KG1 (cell line): ENCODE measurements at places on chromosomes 2 and 18.

DNA sequence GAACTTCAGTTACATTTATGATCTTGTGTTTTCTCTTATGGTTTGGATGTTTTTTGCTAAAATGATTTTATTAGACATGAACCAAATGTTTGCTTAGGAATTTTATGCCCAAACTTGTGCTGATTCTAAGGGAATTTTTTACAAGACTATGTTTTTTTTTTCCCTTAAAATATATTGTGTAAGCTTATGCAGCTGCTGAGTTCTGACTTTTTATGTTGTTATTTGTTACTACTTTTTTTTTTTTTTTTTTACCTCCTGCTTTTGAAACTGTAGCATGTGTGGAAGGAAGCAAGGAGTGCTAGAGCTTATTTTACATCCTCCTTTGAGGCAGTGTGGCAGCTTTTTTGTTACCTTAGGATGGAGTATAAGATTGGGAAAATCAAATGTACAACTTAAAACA is 6.0 kb upstream of the DNAH7 start:
- no peak for DNase-seq

- DNase-seq: no peak
These were observed 26.6 kb downstream of the GEN1 start for GRCh38 chr2:17780546-17780945.

- no peak for DNase-seq
These were observed 191.2 kb downstream of the IRS1 start for GRCh38 chr2:226608451-226608850.

GRCh38 chr2:215711471-215712034 is 275.7 kb upstream of the FN1 start:
- DNase-seq: no peak

DNA sequence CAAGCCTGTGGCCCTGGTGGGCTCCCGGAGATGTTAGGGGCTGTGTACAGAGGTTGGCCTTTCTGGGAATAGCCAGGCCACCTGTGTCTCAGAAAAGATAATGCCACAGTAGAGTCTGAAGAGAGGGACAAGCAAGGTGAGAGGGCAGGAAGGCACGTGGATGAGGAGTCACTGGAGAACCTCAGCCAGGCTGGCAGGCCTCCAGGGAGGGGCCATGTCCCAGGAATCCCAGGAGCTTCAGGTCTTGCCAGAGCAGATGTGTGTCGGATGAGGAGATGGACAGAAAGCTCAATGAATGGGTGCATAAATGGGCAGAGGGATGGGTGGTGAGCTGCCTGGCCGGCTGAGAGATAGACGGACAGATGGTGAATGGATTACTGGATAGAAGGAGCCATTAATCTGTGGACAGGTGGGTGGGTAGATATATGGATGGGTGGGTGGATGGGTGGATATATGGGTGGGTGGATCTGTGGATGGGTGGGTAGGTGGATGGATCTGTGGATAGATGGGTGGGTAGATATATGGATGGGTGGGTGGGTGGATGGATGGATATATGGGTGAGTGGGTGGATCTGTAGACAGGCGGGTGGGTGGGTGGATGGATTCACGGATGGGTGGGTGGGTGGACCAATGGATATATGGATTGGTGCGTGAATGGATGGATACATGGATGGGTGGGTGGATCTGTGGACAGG is 7.9 kb upstream of the OTOF start:
- no peak for DNase-seq

DNA sequence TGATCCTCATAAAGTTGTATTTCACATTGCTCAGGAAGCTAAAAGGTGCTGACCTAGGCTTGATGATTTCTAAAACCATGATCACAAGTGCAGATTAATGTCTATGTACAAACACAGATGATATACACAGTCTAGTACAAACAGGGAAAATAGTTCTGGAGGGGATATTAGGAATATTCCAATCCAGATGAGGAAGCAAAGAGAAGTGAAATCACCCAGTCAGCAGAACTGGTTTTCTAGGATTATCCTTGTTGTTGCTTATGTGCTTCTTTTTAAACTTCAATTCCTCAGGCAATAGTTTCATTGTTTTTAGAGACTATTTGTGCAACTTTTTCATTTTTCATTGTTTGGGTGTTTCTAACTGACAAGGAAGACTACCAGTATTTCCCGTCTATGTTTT is 4.7 kb downstream of the IL1A start:
- DNase-seq: no peak

GRCh38 chr2:53508667-53509066 is 258.9 kb upstream of the CHAC2 start:
- no peak for DNase-seq

- no peak for DNase-seq
These were observed 65.9 kb downstream of the COL4A4 start for GRCh38 chr2:227098162-227098515.

- no peak for DNase-seq
These were observed 29.9 kb upstream of the STK39 start for GRCh38 chr2:168277276-168277675.

GRCh38 chr2:224517963-224518362 is 67.2 kb downstream of the CUL3 start:
- no peak for DNase-seq

DNA sequence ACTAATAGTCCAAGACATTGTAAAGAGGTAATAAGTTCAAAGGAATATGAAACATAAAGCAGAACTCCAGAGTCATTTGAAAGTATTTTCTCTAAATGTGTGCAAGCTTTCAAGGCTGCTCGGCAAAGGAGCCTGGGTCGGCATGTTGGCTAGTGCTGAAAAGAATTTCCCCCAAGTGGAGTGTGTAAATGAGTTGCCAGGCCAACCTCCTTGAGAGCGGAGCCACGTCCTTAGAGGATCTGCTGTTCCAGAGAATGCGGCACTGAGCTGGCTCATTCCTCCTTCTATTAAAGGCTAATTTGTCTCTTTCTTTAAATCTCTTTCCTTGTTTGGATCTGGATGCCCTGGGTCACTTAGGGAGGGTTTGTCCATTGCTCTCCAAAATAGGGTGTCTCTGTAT is 127.5 kb downstream of the RDH14 start:
- no peak for DNase-seq

- no peak for DNase-seq
These were observed 113.7 kb downstream of the ZEB2 start for GRCh38 chr2:144405982-144406788.

DNA sequence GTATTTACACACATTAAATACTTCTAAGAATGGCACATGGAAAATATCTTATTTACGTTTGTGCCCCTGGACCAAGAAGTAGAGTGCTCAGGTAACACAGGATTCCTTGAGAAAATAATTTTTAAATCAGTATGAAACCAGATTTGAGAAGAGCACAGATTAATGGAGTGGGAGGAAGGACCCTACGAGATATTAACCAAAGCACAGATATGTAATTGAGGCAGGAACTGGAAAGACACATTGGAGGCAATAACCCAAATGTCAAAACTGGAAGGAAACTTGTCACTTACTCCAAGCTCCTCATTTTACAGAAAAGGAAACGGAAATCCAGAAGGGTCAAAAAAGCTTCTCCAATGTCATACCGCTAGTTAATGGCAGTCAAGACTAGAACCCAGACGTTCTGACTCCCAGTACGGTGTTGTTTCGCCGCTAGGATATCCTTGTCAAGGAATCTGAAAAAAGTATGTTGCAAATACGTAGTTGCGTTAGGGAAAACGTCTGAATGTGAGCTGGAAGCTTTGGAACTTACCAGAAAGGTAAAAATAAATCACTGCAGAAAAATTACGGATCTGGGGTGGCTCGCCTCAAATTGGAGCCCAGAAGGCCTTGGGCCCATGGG is 634 bp downstream of the MTIF2 start:
- no peak for DNase-seq

GRCh38 chr2:98374958-98375570 is 28.8 kb downstream of the CNGA3 start:
- DNase-seq: no peak

DNA sequence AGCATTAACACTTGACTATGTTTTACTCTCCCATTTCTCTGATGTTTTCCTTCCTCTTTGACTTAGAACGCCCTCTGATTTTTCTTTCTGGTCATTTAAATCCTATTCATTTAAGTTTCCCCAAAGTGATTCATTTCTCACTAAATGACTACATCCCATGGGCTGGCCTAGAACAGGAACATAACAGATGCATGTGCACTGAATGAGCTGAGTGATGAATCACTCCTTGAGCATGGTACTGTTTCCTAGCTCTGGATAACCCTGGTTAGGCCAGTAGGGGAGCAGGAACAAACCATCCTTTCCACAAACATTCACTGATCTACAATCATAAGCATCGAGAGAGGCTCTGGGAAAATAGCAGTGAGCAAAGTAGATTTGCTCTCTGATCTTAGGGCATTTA is 221.9 kb upstream of the SETBP1 start:
- DNase-seq: no peak

DNA sequence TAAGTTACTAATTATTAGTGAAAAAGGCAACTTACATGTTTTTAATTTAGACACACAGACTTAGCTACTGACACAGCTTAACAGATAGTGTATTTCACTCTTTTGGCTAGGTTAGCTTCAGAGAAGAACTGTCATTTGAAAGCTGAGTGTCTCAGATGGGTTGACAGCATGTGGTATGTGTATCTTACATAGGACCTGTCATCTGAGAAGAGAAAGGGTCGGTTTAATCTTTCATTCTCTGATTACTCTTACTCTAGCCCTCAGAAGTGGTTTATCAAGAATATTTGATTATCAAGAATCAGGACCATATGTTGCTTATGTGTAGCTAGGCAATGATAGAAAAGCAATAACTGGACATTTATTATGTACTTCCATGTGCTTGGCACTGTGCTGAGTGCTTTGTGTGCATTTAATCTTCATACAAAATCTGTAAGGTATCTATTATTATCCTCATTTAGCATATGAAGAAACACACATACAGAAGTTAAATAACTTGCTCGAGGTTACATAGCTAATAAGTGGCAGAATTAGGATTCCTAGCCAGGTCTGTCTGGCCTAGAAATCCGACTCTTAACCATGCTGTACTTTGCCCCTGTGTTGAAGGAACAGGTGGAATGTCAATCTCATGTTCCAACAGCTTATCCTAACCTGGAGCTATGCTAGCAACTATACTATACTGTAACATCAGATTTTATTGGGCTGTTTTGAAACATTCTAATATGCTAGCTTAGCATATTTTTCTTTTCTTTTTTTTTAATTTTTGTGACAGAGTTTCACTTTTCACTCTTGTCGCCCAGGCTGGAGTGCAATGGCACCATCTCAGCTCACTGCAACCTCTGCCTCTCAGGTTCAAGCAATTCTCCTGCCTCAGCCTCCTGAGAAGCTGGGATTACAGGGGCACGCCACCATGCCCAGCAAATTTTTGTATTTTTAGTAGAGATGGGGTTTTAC is 28.4 kb downstream of the CFLAR start:
- DNase-seq: no peak

GRCh38 chr2:99865818-99866676 is 276.3 kb downstream of the AFF3 start:
- DNase-seq: no peak

DNA sequence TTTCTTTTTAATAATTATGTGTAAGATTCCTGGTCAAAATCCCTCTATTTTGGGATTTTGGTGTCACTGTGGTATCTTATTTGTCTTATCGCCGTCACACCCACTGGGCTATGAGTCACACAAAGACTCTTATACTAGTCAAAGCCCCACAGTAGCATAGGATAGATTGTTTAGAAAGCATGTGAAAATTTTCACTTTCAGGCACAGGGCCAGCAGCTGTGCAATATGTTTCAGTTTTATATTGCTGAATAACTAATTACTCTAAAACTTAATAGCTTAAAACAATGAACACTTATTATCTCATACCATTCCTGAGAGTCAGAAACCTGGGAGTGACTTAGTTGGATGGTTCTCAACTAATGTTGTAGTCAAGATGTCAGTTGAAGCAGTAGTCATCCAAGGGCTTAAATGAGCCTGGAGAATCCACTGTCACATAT is 24.0 kb downstream of the CFAP210 start:
- DNase-seq: no peak

DNA sequence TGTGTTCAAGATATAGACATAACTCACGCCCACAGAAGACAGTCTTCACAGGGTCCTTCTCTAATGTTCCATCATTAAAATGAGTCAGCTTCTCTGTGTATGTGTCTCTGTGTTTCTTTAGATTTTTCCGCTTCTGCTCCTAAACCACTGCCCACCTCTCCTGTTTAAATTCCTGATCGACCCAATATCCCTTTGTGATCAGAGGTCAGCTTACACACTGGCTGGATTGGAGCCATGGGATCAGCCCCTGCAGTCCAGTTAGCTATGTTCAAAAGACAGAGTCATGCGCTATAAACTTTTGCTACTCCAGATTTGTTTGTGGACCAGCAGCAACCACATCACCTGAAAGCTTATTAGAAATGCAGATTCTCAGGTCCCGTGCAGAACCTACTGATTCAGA is 229.2 kb downstream of the C1D start:
- DNase-seq: no peak

DNA sequence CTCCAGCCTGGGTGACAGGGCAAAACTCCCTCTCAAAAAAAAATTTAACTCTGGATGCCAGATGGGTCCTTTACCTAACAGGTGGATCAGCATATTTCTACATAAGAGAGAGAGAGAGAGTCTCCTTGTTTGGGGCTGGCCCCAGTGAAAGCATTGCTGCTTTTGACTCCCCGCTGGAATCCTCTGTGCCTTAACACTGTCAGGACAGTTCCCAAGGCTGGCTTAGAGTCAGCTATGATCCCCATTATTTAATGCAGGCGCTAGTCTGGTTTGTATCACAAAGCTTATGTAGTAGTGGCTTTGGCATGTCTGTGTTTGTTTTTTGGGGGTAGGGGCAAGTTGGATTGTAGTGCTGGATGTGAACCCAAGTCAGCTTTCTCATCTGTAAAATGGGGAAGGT is 9.4 kb downstream of the INPP4A start:
- DNase-seq: no peak

- no peak for DNase-seq
These were observed 418.8 kb downstream of the SUCLG1 start for GRCh38 chr2:84040281-84040680.
